ENCODE measurements at places on chromosomes 2 and 18.

GRCh38 chr18:45608400-45608799, 6.9 kb upstream of the SLC14A2 start:
- no peak for DNase-seq

- DNase-seq: no peak
Observed at GRCh38 chr18:45173799-45174519, 441.3 kb upstream of the SLC14A2 start.

DNA sequence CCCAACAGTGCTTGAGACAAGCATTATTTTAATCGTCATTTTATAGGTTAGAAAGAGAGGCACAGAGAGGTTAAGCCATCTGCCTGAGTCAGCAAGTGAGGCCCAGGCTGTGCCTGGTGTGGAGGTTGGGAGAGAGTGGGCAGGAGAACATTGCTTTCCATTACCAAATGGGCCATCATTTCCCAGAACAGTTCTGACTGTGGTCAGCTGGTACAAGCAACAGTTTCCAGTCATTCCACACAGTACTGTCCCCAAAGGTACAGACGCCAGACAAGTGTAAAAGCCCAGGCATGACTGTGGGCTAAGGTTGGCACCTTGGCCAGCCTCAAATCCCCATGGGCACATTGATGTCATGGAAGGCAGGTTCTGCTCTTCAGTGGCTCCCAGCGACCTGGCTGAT, 98.2 kb upstream of the LCLAT1 start:
- no peak for DNase-seq

DNA sequence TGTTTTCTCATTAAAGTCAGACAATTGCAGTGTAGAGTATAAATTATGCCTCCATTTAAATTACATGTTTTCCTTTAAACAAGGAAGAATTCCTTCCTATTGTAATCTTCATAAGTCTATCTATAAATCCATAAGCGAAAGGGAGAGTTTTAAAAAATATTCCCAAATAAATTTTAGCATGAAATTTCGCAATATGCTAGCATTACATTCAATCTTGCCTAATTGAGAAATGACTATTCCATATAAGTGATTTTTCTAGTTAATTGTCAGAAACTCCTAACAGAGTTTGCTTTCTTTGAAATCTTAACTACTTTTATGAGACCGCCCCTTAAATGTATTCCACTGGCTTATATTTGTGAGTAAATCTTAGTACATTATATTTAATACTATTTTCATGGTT, 133.1 kb upstream of the CRIM1 start:
- DNase-seq: no peak

- DNase-seq: no peak
Observed at GRCh38 chr2:5991305-5991968, 299.3 kb downstream of the SOX11 start.

DNA sequence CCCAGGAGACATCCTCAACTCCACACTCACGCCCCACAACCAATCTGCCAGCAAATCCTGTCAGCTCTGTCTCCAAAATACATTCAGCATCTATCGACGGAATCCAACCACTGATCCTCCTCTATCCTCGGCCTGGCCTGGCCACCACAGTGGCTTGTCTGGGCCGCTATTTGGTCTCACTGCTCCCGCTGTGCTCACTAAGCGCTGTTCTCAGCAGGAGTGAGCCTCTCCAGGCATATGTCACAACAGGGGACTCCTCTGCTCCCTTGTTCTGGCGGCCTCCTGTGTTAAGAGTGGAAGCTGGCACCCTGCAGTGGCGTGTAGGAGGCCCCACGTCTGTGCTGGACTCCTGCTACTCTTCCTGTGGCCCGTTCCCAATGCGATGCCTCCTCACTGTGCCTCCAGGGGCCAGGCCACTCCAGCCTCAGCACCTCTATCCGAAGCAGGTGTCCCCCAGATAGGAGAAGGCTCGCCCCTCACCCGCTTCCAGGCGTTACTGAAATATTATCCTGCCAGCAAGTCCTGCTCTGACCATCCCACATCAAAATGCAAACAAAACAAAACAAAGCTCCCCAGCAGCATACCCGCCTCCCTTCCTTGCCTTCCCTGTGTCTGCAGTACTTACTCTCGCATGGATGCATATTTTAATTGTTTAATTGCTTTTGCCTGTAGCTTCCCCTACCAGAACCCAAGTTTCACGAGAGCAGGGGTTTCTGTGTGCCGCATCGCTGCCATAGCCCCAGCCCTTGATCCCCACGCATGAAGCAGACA, 39.9 kb downstream of the CENPO start:
- no peak for DNase-seq

- no peak for DNase-seq
Observed at GRCh38 chr2:212158081-212158480, 380.5 kb downstream of the ERBB4 start.

GRCh38 chr2:7881063-7881462, 800.8 kb upstream of the ID2 start:
- DNase-seq: no peak

DNA sequence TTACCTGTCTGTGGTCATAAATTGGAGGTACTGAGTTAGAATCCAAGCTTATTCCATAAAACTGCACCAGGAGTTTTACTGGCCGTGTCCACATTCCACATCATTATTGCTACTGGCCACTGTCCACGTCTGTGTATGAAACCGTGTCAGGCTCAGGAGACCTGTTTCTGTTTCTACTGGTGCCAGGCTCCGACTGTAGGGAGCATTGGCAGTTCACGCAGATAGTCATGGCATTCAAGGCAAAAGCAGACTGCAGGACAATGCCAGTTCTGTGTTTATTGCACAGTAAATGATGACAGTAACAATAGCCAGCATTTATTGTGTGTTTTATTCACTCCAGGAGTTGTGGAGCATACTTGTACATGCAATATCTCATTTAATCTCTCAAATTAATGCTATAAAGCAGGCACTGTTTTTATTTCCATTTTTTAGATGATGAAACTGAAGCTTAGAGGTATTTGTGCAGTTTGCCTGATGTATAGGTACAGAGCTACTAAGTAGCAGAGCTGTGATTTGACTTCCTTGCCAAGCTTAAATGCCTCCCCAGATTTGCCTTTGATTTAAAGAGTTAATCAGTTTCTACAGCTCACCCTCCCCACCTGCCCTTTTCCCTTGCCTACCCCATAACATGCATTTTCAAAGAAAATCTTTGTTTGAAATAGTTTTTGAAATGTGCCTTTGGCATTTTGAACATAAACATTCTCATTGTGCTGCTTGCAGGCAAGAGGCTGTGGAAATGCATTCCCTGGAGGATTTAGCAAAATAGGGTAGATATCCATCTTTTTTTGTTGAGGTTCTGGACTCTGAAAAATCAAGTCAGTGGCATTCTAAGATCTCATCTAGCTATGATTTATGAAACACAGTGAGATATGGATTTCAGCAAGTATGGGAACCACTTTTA, 55.5 kb downstream of the MAP4K4 start:
- no peak for DNase-seq

DNA sequence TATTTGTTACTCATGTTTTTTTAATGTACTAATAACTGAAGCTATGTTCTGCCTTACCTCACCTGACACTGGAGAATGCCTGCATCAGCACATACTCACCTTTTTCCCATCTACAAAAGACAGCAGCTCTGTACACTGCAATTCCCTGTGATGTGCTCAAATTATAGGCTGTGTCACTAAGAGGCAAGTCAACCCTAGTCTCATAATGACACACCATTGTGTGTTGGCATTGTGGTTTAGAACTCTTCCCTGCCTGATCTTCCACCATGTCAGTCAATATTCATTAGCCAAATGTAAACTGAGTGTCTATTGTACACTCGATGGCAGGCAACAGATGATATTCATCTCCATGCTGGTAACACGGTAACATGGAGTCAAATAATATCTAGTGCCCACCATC, 332.1 kb upstream of the TCF4 start:
- no peak for DNase-seq

- DNase-seq: no peak
Observed at GRCh38 chr18:55541571-55541970, 46.4 kb downstream of the TCF4 start.

DNA sequence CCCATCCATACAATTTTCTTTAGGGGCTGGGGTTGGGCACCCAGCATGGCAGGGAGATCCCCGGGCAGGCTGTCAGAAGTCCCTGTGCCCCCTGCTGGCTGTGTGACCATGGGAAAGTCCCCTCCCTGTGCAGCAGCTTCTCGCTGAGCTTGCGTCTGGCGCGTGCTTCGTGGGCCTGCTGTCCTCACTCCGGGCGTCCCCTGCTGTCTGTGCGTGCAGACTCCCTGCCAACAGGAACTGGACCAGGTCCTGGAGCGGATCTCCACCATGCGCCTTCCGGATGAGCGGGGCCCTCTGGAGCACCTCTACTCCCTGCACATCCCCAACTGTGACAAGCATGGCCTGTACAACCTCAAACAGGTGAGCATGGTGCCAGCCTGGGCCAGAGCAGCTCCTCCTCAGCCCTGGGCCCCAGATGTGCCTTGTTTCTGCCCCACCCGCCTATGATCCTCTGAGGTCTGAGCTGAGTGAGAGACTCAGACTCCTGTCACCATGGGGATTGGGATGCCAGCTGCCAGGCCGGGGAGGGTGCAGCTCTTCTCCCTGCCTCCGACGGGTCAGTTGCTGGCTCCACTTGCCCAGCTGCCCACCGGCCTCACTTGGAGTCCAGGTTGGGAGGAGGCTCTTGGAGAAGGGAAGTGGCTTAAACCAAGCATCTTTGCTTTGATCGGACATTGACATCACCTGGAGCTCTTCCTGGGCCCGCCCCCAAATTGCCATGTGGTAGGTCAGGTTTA, 28.6 kb downstream of the IGFBP2 start:
- DNase-seq: no peak

- no peak for DNase-seq
Observed at GRCh38 chr2:164896634-164897355, 55.2 kb upstream of the COBLL1 start.

- DNase-seq: no peak
Observed at GRCh38 chr2:96091141-96091710, 25.1 kb downstream of the ADRA2B start.

DNA sequence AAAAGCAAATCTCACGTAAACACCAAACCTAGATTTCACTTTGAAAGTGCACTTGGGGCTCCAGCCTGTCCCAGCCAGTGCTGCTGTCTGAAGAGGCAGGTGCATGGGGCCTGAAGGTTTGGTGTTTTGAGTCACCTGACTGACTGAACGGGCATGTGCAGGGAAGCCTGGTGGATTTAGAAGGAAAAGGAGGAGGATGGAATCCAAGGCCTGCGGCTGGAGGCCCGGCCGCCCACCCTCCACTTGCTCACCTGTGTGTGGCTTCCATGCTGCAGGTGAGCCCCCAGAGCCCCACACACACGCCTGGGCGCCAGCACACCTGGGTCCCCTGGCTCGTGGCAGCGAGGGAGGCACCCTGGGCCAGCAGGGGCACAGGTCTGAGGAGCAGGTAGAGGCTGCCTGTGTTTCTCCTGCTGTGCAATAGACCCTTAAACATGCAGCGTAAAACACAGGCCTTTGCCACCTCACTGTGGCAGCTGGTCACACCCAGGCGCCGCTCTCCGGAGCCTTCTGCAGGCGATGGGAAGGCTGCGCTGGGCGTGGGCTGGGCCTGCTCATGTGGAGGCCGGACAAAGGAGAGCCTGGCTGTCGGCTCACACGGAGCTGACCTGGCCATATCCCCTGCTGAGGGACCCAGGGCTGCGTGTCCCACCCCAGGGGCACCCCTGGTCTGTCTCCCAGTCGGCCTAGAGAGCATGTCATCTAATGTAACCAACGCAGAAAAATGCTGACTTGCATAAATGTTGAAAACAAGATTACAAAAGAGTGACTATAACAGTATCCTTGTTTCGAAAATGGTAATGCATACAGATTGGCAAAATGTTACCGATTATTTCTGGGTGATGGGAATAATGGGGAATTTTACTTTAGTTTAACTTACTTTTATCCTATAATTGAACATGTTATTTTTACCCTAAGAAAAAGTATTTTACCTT, 71.3 kb downstream of the TMEM18 start:
- DNase-seq: no peak

DNA sequence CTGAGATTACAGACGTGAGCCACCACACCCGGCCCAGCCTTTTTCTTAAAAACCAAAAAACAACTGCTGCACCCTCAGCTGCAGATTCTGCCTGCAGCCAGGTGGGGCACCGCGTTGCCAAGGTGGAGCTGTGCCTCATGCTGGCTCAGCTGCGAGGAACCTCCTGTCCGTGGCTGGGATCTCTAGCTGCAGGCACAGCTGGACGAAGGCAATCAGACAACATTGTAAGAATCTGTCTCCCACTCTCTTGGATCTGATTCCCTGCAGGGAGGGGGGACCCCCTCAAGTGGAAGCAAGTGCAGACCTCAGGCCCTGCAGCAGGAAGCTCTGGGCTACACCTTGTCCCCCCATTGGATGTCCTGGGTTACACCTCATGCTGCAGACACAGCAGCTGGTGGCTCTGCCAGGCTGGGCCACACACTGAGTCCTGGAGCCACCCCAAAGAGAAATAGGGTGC, 24.1 kb downstream of the CIDEA start:
- DNase-seq: no peak

DNA sequence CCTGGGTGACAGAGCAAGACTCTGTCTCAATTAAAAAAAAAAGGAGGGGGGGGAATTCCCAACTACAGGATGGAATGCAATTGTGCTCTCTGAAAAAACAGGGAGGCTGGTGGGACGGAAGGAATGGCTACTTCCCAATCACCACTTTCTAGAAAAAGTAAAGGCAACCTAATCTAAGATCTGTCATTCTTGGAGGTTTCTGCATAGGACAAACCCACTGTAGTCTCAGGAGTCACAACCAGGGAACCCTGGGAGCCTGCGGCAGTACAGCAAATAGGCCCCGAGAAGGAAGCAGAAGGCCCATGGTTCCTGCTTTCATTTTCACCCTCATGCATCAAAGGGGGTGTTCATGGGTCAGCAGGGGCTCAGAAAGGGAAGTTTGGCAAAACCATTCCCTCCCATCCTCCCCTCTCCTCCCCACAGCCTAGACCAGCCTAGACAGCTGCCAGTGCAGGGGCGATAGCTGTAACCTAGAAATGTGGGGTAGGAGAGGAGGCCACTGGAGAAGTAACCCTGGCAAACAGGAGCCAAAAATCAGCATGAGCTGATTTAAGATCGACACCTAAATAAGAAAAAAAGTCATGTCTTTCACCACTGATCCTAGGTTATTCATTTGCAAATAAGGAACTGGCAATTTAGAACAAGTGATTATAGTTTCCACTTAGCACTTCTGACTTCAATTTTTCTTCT, 48.0 kb downstream of the TRABD2A start:
- DNase-seq: peak; percentile 23
